ENCODE measurements at places on chromosomes 4 and X. TPM values are rescaled to one million over a fixed set of nuclear protein-coding genes. Genes with fewer than 3 reads are reported as not detected.

The RPL9 gene
- total RNA-seq = 971 TPM

DNA sequence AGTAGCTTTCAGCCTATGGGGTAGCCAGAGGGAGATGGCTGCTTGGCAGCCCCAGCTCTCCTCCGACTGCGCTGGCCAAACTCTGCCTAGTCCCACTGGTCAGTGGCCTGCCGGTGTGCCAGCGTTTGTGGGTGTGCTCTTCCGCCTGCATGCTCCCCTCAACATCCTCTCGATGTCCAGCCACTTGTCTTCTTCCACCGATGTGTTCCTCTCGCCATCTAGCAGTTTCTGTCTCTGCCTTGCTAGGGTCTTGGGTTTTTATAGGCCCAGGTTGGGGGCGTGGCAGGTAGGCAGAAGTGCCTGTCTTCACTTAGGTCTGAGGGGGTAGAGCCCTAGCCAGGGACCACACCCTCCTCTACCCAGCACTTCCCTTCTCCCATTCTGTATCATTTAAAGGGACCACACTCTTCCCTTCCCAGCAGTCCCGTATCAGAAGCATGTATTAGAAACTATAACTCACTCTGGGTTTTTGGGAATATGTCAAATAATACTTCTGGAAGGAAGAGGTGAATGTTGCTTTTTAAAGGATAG is 124.4 kb downstream of the KDM6A start:
- H3K4me3 ChIP-seq = no peak overlapping the region
- no peak for DNase-seq
- H3K27ac ChIP-seq = no peak overlapping the region
- H3K4me1 ChIP-seq = no peaks in the 10 kb centered on the region
- H3K27me3 ChIP-seq = no peaks in the 10 kb centered on the region
- no peaks in the 10 kb centered on the region for H3K36me3 ChIP-seq

The TRPC5OS gene
- not detected for total RNA-seq

- no peak for DNase-seq
- H3K4me1 ChIP-seq = peaks cover 27% of the 10 kb centered on the region
- peak overlapping the region; percentile 34 for H3K27ac ChIP-seq
- H3K4me3 ChIP-seq = no peak overlapping the region
Observed at GRCh38 chrX:23900220-23900797, 7.4 kb downstream of the APOO start.

GRCh38 chrX:31228415-31228832 is 156.6 kb upstream of the FTHL17 start:
- DNase-seq = no peak
- no peak overlapping the region for H3K4me3 ChIP-seq
- no peaks in the 10 kb centered on the region for H3K27me3 ChIP-seq
- no peaks in the 10 kb centered on the region for H3K36me3 ChIP-seq
- H3K4me1 ChIP-seq = no peaks in the 10 kb centered on the region
- H3K27ac ChIP-seq = no peak overlapping the region

- H3K27me3 ChIP-seq = peaks cover 69% of the 10 kb centered on the region
- no peak overlapping the region for H3K27ac ChIP-seq
- no peaks in the 10 kb centered on the region for H3K4me1 ChIP-seq
- H3K4me3 ChIP-seq = no peak overlapping the region
- no peaks in the 10 kb centered on the region for H3K36me3 ChIP-seq
Observed at GRCh38 chr4:181701214-181701613, 542.0 kb upstream of the TENM3 start.

DNA sequence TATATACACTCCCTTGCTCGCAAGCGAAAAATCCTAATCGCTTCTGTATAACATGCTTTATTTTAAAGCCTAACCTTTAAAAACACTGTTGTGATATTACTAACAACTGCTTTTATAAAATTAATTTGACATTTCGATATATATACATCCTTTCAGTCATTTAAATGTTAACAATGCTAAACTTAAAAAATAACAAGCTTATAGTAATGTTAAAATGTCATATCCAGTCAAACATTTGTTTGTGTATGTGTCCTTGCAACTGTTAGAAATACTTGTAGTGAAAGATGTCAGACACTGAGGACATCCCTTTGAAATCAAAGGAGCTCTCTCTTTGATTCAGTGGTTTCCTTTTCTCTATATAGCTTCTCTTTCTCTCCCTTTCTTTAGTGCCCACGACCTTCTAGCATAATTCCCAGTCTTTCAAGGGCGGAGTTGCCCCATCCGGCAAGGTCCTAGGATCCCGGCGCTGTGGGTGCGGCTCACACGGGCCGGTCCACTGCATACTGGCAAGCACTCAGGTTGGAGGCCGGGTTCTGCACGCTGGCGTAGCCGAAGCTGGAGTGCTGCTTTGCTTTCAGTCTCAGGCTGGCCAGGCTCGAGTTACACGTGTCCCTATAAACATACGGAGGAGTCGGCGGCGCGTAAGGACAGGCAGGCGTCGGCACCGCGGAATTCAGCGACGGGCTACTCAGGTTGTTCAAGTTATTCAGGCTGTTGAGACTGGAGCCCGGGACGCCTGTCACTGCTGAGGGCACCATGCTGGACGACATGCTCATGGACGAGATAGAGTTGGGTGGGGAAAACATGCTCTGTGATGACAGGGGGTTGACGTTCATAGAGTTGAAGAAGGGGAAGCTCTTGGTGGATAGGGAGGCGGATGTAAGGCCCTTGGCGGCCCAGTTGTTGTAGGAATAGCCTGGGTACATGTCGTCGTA is 5.0 kb downstream of the PITX2 start:
- no peaks in the 10 kb centered on the region for H3K27me3 ChIP-seq
- no peak for DNase-seq
- no peak overlapping the region for H3K27ac ChIP-seq
- H3K36me3 ChIP-seq = no peaks in the 10 kb centered on the region
- no peak overlapping the region for H3K4me3 ChIP-seq
- H3K4me1 ChIP-seq = no peaks in the 10 kb centered on the region

The PPEF2 gene
- total RNA-seq = not detected

GRCh38 chrX:46268412-46268811 is 276.8 kb downstream of the ZNF674 start:
- H3K27me3 ChIP-seq = no peaks in the 10 kb centered on the region
- peaks cover 3% of the 10 kb centered on the region for H3K36me3 ChIP-seq
- no peaks in the 10 kb centered on the region for H3K4me1 ChIP-seq
- no peak overlapping the region for H3K27ac ChIP-seq
- DNase-seq = peak; percentile 45

GRCh38 chr4:79247695-79248394 is 78.0 kb downstream of the NAA11 start:
- no peaks in the 10 kb centered on the region for H3K36me3 ChIP-seq
- H3K27me3 ChIP-seq = no peaks in the 10 kb centered on the region
- H3K4me1 ChIP-seq = no peaks in the 10 kb centered on the region
- DNase-seq = no peak
- H3K4me3 ChIP-seq = no peak overlapping the region

DNA sequence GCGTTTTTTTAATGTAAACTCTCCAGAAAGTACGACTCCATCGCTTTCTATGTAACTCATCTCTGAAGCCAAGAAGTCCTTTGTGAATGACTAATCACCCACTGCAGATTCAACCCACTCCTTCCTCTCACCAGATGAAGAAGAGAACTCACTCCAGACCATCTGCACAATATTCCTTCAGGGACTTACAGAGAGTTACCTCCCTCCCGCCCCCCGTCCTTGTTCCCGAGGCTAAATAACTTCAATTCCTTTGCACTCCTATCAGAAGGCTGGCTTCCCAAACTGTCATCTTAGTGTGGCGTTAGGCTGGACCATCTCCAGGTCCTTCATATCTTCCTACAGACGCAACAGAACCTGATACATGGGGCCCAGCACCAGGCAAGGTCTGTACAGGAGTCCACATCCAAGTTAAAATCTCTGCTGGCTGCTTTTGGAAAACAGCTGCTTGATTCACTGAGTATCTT is 82.4 kb downstream of the AFAP1 start:
- peak; percentile 74 for DNase-seq
- H3K27ac ChIP-seq = peak overlapping the region; percentile 80
- peaks cover 19% of the 10 kb centered on the region for H3K36me3 ChIP-seq
- no peaks in the 10 kb centered on the region for H3K27me3 ChIP-seq

DNA sequence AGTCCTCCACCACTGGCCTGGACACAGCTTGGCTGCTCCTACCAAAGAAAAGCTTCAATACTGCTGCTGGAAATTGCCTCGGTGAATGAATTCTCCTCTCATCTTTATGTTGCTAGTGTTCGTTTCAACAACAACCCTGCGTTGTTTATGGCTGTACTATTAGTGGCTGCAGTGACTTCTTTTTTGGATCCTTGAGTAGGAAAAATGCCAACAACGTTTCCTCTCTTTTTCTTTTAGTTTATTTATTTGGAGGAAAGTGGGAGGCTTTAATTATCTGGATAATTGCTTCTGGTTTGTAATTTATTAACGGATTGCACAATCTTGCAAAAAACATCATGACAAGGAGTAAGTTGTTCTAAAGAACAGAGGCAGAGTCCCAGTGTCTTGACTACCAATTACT is 464.1 kb upstream of the TRAM1L1 start:
- no peak overlapping the region for H3K27ac ChIP-seq
- H3K36me3 ChIP-seq = no peaks in the 10 kb centered on the region
- no peak overlapping the region for H3K4me3 ChIP-seq
- no peaks in the 10 kb centered on the region for H3K4me1 ChIP-seq
- DNase-seq = peak; percentile 4
- H3K27me3 ChIP-seq = no peaks in the 10 kb centered on the region

GRCh38 chrX:4656419-4656818 is 943.0 kb upstream of the PRKX start:
- no peaks in the 10 kb centered on the region for H3K27me3 ChIP-seq
- H3K36me3 ChIP-seq = no peaks in the 10 kb centered on the region
- H3K27ac ChIP-seq = no peak overlapping the region
- no peak overlapping the region for H3K4me3 ChIP-seq

DNA sequence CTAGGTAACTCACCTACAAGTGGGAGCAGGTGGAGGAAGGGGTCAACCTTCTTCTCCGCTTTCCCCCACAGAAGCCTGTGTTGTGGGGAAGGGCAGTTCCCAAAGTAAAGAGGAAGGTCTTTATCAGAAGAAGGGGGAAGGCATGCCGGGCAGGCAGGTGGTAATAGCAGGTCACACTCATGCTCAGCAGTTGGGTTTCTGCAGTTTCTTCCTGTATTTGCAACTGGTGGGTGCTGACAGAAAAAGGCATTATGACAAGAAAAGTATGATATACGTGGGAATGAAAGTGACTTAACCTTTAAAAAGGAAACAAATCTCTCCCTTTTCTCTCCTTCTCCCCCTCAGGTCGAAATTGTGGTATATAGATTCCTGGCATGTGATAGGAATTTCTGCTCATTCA is 3.7 kb downstream of the MTMR1 start:
- H3K36me3 ChIP-seq = no peaks in the 10 kb centered on the region
- H3K4me3 ChIP-seq = no peak overlapping the region
- peaks cover 4% of the 10 kb centered on the region for H3K4me1 ChIP-seq
- DNase-seq = no peak

GRCh38 chrX:20711366-20711765 is 444.7 kb upstream of the RPS6KA3 start:
- no peaks in the 10 kb centered on the region for H3K27me3 ChIP-seq
- H3K4me1 ChIP-seq = no peaks in the 10 kb centered on the region
- H3K4me3 ChIP-seq = no peak overlapping the region
- H3K36me3 ChIP-seq = no peaks in the 10 kb centered on the region
- DNase-seq = no peak

DNA sequence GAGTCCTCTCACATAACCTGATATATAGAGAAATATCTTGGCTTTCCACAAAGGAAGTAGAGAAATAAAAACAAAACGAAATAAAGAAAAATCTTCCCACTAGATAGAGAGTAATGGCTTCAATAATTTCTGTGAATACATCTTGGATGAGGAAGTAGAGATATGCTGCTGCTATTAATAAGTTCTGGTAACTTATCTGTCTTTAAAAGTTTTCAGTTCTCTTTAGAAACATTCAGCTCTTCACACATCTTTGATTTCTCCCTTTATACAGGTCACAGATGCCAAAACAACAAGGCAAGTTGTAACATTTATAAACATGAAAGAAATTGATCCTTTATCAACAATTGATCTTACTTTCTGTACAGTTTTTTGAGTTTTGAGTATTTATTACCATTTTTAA is 615.8 kb downstream of the TRAM1L1 start:
- no peak for DNase-seq
- no peaks in the 10 kb centered on the region for H3K36me3 ChIP-seq
- H3K4me1 ChIP-seq = no peaks in the 10 kb centered on the region
- no peaks in the 10 kb centered on the region for H3K27me3 ChIP-seq
- H3K27ac ChIP-seq = no peak overlapping the region
- H3K4me3 ChIP-seq = no peak overlapping the region

GRCh38 chr4:184851886-184852285 is 26.1 kb upstream of the ACSL1 start:
- H3K27ac ChIP-seq = no peak overlapping the region
- H3K27me3 ChIP-seq = no peaks in the 10 kb centered on the region
- H3K4me1 ChIP-seq = peaks cover 6% of the 10 kb centered on the region
- no peaks in the 10 kb centered on the region for H3K36me3 ChIP-seq

DNA sequence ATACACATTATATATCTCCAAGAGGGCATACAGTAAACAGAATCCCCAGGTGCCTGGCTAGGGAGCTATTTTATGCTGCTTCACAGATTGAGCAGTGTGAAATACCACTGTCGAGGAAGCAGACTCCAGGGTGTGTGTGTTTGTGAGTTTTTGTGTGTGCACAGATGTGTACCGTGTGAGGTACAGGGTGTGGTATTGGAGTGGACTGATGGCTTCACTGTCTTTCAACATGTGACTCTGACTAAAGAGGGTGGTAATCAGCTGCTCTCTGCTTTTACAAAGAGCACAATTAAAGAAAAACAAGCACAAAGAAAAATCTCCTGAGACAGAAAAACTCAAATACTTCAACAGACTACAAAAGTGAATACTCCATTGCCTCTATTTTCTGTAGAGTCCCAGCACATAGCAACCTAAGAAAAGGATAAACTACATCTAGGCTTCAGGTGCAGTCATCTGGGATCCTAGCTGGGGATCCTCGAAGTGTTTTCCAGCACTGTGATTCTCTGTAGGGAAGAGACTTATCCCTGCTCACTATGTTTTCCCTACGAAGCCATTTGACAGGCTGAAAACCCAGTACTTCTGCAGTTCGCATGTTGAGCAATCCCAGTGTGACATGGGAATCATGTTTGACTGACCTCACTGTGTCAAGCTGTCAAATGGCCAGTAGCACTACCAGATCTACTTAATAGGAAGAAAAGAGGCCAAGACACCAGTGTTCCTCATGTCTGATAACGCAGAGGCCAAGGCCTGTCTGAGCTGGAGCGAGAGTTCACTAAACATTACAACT is 100.3 kb downstream of the CDS1 start:
- no peak for DNase-seq
- no peak overlapping the region for H3K27ac ChIP-seq
- H3K4me1 ChIP-seq = peaks cover 3% of the 10 kb centered on the region
- no peaks in the 10 kb centered on the region for H3K27me3 ChIP-seq

The NEUROG2 gene
- total RNA-seq = not detected

Measured in A673 (cell line).